Hematopoietic multipotent progenitor cell treated with erythropoietin and hydrocortisone succinate and interleukin-3 and kit ligand, for 17 days (in vitro differentiated cells): ENCODE measurements at places on chromosomes 6 and 20.

DNA sequence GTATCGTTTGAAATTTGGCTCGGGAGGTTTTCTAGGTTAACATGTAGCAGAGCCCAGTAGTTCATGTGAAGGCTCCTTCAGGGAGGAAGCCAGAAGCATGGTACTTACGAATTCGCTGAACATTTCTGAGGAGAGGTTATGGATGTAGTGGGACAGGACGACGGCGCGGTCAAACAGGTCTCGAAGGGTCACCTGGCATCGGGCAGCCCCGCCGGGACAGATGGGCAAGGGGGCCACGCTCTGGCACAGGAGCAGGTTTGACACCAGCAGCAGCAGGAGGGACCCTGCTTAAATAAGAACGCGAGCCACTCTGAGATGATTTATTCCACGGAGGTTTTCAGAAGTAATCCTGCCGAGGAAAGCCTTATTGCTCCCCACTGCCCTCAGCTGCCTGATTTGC lies 2.5 kb downstream of the PRL start:
- DNase-seq: no peak

DNA sequence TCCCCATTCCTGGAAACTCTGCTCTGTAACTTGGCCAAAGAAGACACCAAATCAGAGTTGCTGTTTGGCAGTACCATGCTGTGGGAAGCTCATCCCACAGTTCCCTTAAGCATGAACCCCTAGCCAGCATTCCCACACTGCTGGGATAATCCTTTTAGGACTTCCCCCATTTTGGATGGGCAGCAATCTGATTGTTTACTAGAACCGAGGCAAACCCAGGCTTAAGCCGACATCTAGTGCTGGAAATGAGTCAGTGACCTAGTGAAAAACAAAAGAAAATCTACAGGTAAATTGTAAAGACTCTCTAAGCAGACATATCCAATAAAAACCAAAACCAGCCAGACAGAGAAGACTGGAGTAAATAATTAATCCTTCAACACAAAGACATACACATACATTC lies 5.2 kb downstream of the DNAH8 start:
- no peak for DNase-seq

DNA sequence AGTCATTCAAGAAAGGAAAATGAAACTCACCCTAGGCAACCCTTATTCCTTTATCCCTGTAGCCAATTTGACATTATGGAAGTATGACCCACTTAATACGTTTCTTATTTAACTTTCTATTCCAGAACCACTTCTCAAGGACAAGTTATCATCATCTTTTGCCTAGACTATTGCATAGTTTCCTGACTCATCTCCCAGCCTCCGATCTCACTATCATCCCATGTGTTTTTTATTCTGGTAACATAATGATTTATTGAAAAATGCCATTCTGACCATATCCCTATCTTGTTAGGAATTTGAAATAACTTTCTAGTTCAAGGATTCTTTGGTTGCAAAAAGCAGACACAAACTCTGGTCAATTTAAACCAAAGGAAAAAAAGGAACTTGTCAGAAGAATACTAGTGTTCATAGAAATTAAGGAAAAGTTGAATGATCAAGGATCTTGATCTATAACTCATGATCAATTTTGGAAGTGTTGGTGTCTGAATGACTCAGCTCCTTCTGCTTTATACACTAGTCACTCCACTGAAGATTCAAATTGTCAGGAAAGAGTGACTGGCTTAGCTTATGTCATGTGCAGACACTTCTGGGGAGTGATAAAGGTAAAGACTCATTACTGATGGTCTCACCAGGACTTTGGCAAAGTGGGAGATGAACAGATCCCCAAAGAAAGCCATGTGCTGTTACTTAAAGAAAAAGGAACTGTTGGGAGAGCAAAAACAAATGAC lies 8.5 kb upstream of the TINAG start:
- no peak for DNase-seq

GRCh38 chr6:38182426-38182825 lies 362.9 kb downstream of the ZFAND3 start:
- DNase-seq: no peak

GRCh38 chr6:119237177-119237715 lies 112.3 kb downstream of the MAN1A1 start:
- no peak for DNase-seq
